Dorsolateral prefrontal cortex (tissue), 122 donors: ENCODE measurements at places on chromosomes 7 and 10.

DNA sequence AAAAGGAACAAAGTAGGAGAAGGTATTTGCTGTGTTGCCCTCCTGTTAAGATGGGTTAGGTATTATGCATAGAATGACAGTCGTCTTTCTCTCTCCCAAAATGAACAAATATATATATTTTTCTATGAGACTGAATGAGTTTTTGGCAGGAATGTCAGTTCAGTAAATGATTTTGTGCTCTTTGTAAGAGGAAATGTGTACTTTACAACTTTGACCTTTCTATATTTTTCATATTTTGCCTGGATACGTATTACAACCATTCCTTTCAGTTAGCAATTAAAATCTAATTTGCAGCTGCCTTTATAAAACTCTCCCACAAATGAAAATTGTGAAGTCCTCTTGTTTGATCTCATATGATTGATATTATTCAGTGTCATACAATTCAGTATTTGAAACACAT is 336.6 kb upstream of the MEOX2 start:
- no peak for DNase-seq

- DNase-seq: no peak
These were observed 19.4 kb downstream of the CYP2C8 start for GRCh38 chr10:95049919-95050318.

GRCh38 chr10:62130948-62131347 is 137.7 kb downstream of the RTKN2 start:
- no peak for DNase-seq

DNA sequence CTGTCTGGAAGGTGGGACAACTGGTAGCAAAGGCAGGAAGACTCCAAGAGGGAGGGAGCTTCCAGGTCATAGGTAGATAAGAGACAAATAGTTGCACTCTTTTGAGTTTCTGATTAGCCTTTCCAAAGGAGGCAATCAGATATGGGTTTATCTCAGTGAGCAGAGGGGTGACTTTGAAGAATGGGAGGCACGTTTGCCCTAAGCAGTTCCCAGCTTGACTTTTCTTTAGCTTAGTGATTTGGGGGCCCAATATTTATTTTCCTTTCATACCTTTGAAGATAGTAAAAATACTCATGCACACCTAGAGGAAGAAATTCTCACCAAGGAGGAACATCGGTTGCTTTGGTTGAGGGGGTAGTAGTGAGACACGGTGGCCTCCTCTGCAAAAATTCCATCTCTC is 212.1 kb upstream of the SVIL start:
- DNase-seq: no peak

- DNase-seq: no peak
These were observed 1.1 kb downstream of the KIAA1217 start for GRCh38 chr10:24209946-24210491.

GRCh38 chr10:32204606-32205005 is 142.4 kb downstream of the EPC1 start:
- DNase-seq: no peak
